ENCODE measurements at places on chromosomes 4 and X.

- no peak for DNase-seq
Measured at GRCh38 chrX:120751683-120752082, 121.8 kb upstream of the C1GALT1C1 start.

GRCh38 chr4:151940291-151940690 is 179.5 kb upstream of the GATB start:
- no peak for DNase-seq

- no peak for DNase-seq
Measured at GRCh38 chr4:115664285-115664684, 550.9 kb upstream of the NDST4 start.

- peak; percentile 19 for DNase-seq
Measured at GRCh38 chrX:11756354-11757318, 1.4 kb upstream of the MSL3 start.

- DNase-seq, result no peak
Measured at GRCh38 chr4:107891299-107891698, 40.0 kb upstream of the CYP2U1 start.

- no peak for DNase-seq
Measured at GRCh38 chrX:96373047-96373355, 311.6 kb upstream of the DIAPH2 start.

DNA sequence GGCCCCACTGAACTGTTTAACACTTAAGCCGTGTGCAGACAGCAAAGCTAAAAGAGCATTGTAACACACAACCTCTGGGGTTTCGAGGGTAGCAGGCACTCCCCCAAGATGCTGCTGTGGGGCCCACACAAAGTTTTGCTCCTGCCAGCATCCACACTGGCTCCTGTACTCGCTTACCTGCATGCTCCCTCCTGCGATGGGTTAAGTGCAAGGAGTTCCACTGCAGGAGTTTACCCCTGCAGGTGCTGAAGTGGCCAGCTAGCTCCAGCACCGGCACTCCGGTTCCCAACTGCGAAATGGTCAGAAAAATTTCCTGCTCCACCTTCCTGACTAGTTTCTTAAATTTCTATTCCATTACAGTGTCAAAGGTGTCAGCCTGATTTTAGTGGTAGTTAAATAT is 443.5 kb downstream of the PCDH10 start:
- no peak for DNase-seq

Measured in GM20000 (cell line).